ENCODE measurements at places on chromosomes 5 and 9.

- DNase-seq: no peak
Observed at GRCh38 chr5:139662617-139663016, 14.5 kb downstream of the CXXC5 start.

- no peak for DNase-seq
Observed at GRCh38 chr9:92404042-92404836, at the start of gene OGN. TSS of gene OGN (minus strand) at chr9:92404578. CDS start at chr9:92403407, 1,171 bp downstream.

DNA sequence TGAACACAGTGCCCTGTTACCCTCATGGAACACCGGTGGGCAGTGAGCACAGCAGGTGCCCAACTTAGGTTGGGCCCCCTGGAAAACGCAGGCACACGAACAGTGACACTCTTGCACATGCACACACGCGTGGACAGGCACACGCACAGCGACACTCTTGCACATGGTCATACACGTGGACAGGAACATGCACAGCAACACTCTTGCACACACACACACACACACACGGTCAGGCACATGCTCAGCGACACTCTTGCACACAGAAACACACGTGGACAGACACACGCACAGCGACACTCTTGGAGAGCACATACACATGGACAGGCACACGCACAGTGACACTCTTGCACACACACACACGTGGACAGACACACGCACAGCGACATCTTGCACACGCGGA, 559.4 kb upstream of the ADAMTS16 start:
- DNase-seq: no peak

DNA sequence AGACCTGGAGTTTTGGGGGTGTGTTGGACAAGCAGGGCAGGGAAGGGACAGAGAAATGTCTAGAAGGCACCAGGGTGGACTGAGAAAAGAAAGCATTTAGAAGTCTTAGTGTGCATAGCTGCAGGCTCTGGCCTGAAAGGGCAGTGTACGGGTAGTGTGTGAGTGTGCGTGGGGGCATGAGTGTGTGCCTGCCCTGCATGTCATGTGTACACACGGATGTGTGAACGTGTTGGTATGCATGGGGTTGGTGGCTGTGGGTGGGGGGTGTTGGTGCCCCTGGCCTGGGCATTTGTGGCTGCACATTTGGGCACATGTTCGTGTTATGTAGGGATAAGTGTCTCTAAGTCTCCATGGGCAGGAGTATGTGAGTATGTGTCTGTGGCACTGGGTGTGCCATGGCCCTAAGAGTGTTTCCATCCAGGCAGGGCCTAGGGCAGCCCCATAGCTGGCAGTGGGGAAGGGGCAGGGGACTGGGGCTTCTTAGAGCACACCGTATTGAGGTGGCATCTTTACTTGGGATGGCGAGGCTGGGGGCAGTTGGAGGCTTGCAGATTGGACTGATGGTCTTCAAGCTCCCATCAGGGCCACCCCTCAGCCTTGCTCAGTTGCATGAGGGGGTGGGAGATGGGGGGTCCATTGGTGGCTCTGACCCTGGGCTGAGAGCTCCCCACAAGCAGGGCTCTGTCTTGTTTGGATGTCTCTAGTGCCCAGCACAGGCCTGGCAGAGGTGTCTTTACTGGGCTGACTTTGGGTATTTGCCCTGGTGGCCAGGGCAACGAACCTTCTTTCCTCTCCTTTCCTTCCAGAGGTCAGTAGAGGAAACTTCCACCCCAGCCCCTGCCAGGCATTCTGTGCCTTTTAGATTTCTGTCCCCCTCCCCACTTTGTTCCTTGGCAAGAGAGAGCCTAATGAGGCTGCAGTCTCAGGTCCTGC, 15.0 kb downstream of the PSD2 start:
- DNase-seq: no peak
